CD4-positive, alpha-beta T cell treated with Interleukin-6 at 100 ng/mL for 8 hours (primary cell): ENCODE measurements at places on chromosomes 3 and 15.
A peak's percentile ranks its signal among the peaks of the same experiment; 100 is the strongest.

DNA sequence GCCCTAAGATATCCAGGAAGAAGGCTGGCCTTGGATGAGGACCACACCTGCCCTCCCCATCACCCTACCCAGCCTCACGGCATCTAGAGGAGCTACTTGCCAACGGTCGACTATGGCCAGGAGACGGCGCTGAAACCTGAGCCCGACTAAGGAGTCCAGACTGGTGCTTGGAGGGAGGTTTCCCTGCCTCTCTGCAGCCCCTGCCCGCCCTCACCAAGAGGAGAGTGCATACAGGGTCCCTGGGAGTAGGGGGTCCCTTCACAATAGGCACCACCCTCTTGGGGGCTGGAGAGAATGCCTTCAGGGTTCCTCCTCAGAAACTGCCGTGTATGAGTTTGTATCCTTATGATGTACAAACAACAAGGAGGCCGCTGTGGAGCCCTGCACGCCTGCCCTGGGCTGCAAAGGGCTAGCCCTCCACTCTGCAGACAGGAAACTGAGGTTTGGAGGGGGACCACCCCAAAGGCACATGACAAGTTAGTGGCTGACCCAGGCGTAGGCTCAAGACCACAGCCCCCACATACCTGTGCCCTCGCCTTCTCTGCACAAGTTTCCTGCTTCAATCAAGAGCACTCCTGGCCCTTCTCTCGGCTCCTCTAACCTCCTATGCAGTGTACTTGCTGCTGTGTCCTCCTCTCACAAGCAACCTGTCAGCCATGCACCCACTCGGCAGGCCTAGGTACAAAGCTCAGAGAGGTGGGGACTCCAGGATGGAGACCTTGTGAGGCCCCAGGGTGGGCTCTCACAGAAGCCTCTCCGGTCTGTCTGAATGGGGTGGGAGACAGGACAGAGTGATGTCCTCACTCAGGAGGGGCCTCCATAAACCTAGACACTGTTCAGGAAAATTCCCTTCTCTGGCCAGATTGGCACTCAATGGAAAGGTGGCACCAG is 7.4 kb downstream of the KLF15 start:
- no peak for DNase-seq

DNA sequence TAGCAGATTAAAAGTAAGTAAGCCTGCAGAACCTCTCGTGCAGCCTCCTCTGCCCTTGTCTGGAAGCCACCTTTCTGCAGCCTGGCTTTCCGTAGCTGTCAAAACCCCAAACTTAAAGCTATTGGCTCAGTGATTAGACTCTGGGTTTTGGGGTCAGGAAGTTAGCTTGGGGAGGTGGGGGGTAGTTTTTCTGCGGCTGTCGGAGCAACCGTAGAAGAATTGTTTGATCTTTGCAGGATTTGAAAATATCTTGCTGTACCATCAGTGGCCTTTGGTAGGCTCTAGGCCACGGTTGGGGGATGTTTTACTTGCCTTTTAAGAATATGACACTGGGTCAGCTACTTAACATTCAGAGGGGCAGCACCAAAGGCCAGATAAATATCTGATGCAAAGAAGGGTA is 88.4 kb upstream of the RASGRP1 start:
- peak; percentile 92 for DNase-seq

- DNase-seq: no peak
Measured at GRCh38 chr3:132829101-132829500, 106.9 kb upstream of the NPHP3 start.

GRCh38 chr3:82261013-82261412 is 499.6 kb upstream of the GBE1 start:
- DNase-seq: no peak

DNA sequence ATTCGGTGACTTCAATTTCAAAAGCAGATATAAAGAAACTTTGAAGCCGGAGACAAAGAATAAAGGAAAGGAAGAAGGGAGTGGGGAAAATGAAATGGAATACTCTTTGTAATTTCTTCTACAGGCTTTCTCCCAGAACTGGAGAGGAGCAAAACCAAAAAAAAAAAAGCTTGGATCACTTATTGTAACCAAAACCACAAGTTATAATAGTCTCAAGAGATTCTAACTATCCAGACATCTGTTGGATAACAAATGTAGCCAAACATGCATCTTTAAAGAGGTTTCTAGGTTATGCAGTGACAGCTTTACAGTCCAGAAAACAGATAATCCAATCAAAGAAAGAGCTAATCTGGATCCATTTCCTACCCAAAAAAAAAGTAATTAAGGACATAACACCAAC is 36.2 kb downstream of the VGLL3 start:
- DNase-seq: no peak

DNA sequence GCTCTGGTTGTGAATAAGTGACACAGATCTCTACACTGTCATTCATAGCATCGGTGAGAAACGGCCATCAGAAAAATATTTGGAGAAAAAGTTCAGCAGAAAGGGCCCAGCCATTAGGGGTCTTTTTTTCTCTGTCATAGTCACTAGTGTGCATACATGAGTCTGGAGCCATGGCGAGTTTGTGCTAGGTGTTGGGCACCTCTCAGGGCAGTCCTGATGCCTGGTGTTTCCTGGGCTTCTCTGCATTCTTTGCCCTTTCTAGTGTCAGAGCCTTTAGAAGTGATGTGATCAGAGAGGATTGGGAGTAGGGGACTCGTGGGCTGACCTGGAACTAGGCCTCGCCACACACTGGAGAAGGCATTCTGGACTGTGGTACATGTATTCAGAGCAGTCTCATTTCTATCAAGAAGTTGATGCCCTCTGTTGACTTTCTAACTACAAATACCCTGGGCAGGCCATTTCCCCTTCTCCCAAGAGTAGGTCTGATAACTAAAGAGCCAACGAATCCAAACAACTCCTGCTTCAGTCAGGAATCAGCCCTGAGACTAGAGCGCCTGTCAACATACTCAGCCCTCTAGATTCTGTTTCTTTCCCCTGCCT is 1.6 kb downstream of the KY start:
- DNase-seq: no peak

DNA sequence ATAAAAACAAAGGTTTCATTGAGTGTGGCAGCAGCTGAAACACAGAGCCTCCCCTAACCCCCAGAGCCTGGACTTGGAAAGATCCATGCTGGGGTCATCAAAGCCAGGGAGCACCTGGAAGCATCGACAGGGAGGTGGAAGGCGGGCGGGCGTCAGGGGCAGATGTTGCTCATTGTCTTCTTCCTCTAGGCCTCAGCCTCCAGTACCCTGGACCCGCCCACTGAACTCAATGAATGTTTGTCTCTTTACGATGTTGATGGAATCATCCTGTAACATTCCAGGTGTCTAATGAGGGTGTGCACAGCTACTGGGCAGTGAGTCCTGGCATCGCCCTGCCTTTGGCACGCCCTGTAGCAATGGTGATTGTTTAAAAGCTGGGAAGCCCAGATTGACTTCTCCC is 9.8 kb downstream of the GP5 start:
- no peak for DNase-seq

GRCh38 chr15:66819084-66819483 is 117.0 kb downstream of the SMAD6 start:
- no peak for DNase-seq

DNA sequence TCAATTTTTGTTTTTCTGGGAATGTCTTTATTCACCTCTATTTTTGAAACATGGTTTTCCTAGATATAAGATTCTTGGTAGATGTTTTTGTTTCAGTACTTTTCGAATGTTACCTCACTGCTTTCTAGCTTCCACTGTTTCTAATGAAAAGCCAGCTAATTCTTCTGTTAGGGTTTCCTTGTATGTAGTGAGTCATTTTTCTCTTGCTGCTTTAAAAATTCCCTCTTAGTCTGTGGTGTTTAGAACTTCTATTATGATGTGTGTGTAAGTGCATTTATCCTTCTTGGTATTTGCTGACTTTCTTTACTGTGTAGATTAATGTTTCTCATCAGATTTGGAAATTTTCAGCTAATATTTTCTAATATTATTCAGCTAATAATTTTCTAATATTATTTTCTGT is 151.1 kb upstream of the OSTN start:
- no peak for DNase-seq

DNA sequence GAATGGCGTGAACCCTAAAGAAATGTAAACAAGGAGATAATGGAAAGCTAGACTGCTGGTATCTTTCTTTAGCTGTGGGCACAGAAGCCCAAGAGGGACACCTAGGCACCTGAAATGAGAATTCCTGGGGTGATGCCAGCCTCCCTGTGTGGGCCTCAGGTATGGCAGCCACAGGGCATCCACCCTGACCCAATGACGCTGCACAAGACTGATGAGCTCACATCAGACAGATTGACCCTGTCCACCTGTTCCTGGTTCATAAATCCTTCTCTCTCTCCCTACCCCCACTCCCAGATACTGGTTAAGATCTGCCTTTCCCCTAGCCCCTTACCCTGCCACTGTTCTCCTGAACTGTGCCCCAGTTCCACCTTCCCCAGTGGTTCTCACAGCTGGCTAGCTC is 1.5 kb downstream of the GLB1 start:
- no peak for DNase-seq

DNA sequence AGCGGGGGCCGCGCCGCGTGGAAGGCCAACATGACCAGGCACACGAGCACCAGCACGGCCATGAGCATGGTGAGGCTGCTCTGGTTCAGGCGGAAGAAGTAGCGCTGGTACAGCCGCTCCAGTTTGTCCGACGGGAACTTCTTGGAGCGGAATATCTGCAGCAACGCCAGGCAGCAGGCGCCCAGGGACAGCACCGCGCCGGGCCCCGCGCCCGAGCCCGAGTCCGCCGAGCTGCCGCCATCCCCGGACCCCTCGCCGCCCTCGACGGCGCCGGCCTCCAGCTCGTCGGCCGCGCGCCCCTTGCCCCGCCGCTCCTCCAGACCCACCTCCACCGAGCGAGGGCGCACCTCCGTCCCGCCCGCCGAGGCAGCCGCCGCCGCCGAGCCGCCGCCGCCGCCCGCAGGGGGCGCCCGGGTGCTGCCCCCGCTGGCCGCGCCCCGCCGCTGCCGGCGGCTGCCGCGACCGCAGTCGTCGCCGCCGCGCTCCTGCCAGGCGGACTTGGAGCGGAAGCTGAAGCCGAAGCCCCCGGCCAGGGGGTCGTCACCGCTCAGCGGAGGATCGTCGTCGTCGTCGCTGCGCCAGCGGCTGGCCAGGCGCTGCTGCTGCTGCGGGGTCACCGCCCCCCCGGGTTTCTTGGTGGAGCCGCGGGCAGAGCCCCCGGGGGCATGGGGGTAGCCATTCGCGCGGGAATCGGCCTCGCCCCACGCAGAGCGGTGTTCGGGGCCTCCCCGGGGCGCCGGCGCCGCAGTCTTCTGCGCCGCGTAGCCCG is 957 bp downstream of the ADCY5 start:
- DNase-seq: no peak

DNA sequence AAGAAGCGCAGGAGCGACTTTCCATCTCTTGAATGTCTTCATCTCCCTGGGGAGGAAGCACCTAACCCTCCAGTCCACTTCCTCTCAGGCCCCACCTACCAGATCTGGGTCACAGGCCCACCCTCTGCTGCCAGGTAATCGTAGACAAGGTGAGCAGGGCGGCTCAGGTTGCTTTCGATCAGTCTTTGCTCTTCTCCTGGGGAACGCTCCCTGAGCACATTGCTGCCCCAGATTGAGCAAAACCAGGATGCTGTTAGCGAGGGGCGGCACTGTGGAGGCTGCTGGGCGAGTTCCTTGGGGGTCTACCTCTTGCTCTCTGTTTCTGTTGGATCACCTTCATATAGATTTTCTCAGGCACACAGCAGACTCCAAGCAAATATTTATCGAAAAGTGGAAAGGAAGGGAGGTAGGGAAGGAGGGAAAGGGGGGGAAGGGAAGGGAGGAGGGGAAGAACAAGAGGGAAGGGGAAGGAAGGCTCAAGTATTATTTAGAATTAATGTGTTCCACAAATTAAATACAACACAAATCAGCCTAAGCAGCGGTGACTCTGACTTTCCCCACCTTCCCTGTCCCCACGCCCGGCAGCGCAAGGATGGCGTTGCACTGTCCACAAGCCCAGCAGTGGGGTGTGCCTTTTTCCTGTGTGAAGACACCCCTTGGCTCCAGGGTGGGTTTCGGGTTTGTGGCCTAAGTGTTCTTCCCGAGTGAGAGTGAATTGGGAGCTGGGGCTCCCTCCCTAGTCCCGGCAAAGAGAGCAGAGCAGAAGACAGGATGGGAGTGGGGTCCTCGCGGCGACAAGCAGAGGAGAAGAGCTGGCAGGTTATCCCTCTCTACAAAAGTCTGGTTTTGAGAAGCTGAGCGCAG is 6.1 kb upstream of the PCSK6 start:
- no peak for DNase-seq

DNA sequence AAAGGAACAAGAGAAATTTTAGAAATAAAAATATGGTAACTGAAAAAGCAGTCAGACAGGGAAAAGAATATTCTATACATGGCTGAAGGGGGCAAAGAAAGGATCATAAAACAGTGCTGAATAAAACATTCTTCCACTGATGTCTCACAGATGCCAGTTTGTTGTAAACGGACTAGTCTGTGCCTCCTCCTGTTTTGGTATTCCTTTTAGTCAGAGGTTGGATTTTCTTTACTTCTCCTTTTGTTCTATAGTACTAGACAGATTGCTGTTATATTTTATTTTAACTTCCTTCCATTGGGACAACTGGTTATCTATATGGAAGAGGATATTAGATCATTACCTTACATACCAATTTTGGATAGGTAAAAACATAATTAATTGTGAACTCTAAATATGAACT is 16.0 kb upstream of the GNB5 start:
- DNase-seq: no peak

DNA sequence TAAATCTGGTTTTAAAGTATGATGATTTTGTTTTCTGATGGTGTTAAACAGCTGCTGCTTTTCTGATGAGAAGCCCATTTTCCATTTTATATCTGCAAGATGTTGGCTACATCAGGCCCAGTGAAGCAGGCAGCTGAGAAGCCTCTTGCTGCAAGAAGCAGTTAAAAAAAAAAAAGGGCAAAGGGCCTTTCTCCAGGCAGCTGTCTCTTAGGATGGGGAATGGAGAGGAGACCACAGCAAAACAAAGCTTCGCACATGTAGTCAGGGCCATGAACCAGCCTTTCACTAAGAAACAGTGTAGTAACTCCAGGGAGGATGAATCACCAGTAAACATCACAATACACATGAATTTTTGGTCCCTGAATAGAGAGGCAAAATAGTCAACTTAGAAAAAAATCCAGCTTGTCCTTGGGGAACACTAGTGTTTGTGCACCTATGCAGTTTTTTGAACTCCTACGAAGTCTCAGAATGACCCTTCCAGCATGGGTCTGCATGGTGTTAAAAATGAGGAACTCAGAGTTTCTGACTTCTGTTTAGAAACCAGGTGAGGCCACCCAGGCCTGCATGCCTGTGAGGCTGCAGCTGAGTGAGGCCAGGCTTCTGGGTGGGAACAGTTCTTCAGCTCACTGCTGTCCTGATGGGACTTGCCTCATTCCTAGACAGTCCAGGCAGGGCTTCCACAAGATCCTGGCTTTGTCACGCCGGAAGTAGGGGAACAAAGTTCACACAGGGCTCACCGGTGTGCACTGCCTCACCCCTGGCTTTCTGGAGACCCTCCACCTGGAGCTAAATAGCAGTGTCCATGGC is 518.7 kb downstream of the MCTP2 start:
- no peak for DNase-seq

- no peak for DNase-seq
Measured at GRCh38 chr3:9067352-9067975, 104.2 kb upstream of the RAD18 start.

DNA sequence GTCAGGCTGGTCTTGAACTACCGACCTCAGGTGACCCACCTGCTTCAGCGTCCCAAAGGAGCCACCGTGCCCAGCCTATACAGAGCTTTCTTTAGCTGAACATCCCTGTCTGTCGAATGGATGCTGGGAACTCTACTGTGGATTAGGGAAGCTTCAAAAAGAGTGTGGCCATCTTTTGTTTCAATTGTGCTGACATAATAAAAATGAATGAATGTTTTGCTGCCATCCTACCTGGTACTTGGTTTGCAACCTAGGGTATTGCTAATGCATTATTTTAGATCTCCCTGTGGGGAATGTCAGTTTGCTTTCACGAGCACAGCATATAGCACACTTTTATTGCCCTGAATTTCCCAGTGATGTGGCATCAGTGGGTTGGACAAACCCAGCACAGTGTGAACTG is 32.3 kb downstream of the CMTM6 start:
- DNase-seq: no peak
